ENCODE measurements at places on chromosomes 4 and X.

- no peak for DNase-seq
These were observed 336.8 kb upstream of the CLNK start for GRCh38 chr4:11021333-11021732.

DNA sequence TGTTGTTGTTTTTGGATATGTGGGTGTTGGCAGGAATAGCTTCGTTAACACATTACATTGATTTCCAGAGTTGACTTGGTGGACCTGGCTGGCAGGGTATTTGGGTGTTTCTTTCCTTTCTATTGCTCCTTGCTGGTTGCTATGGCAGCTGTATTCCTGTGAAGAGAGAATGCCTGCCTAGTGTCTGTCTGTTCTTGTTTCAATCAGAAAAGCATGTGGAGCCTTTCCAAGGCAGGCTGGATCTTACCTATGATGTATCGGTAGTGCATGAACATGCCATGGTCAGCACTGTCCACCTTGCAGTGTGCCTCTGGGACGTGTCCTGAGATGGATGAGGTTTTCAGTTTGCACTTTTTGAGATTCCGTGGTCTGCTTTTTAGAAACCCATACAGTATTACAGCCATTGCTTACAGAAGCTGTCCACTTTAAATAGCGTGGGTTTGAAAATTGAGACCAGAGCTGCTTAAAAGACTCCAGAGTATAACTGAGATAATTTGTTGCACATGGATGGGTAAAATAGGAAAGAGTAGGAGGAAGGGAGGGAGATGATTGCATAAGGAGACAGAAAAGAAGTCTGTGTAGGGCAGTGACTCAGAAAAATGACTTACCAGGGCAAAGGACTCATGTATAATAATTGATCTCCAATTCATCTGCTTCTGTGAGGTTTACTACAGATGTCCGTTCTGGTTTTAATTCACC, 20.0 kb upstream of the AADAT start:
- peak; percentile 90 for DNase-seq

DNA sequence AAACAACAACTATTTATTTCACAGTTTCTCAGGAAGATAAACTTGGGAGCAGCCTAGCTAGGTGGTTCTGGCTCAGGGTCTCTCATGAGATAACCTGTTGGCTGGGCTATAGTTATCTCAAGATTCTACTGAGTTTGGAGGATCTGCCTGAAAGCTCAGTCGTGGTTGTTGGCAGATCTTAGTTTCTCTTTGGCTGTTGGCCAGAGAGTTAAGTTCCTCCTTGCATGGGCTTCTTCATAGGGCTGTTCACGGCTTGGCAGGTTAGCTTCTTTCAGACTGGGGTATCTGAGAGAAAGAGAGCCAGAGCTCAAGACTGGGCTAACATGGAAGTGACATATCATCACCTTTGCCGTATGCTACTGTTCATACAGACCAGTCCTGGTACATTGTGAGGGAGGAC, 28.7 kb downstream of the SEC24B start:
- DNase-seq, result no peak

DNA sequence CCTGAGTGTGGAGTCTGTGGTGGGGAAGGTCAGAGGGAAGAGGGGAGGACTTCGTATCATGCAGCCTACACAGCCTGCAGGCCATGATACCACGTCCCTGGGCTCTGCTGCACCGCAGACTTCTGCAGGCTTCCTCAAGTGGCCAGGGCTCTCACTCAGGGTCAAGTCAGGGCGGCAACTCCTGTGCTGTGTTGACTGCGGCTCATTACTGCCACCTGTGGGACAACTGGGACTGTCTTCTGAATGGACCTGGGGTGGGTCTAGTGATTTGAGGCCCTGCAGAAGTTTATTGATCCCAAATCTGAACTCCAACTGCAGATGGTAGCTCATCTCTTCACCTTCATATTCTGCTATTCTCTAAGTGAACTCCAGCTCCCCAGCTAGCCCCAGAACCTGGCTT, 167.1 kb downstream of the NSUN7 start:
- DNase-seq, result no peak

GRCh38 chr4:98908182-98908581, 20.8 kb downstream of the EIF4E start:
- DNase-seq, result no peak

- DNase-seq, result no peak
These were observed 169.4 kb downstream of the PTTG2 start for GRCh38 chr4:38129460-38130227.

DNA sequence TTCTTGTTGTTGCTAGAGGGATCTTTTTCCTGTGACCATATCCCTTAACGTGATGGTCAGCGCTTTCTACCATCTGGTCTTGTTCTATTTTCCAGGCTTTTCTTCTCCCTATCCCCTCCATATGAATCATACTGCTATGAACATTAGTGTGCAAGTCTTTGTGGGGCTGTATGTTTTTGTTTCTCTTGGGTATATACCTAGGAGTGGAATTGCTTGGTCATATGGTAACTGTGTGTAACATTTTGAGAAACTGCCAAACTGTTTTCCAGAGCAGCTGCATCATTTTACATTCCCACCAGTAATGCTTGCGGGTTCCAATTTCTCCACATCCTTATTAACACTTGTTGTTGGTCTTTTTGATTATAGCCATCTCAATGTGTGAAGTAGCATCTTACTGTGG, 121.4 kb downstream of the SPRY1 start:
- no peak for DNase-seq

DNA sequence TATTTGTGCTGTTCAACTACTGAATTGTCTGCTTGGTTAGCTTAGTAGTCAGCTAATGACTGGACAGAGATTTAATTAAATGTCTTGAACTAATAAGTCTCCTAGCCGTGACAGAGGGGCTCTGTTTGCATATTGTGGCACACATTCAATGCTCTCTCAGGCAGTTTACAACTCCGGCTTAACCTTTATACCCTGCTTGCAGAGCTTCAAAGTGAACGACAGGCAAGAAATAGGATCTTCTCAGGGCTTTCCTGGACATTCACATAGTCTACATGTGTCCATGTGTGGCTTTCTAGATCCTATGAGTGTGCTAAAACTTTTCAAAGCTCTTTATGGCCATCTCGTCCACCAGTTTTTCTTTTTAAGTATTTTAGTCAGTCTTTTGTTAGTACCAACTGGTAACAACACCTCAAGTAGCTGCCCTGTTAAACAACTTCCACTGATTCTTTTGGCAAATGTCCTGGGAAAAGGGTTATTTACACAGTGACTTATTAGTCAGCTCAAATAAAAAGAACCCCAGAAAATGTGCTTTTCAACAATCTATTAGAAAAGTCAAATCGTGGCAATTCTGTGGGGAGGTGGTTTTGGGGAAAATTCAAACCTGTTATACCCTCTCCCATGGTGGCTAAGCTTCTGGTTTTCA, 28.6 kb downstream of the OR13H1 start:
- no peak for DNase-seq

GRCh38 chr4:36471903-36472302, 190.5 kb downstream of the DTHD1 start:
- no peak for DNase-seq

GRCh38 chrX:9848718-9849479, 62.7 kb downstream of the SHROOM2 start:
- DNase-seq, result no peak

GRCh38 chrX:10021461-10022272, 54.5 kb downstream of the CLDN34 start:
- peak; percentile 36 for DNase-seq

DNA sequence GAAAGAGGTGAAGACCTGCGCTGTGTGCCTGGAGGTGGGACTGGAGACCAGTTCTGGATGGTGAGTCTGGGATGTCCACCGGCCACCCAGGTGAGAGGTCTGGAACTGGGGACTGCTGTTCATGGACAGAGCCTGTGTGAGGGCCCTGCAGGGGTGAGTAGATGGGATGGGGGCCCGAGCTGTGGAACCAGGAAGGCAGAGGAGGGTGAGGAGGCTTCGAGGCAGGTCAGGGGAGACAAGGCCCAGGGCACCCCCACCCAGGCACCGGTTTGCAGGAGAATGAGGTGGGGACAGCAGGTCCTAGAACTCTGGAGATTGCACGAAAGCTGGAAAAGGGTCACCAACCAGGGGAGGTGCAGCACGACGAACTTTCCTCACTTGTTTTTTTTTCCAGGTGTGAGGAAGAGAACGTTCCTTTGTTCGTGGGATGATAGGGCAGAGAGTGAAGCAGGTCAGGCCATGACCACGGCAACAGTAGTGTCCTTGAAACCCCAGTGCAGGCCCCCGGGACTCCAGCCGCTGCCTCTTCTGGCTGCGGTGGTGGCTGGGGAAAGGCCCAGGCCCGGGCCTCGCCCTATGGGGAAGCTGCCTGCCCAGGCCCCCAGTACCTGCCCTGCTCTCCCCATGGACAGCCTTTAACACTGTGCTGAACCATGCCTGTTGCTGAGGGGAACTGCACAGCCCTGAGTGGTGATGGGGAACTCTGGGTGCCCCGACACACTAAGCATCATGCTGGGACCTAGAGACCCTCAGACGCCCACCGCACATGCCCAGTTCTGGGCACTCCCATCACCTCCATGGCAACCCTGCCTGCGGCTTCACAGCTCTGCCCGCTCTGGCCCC, 22.9 kb downstream of the TNIP2 start:
- DNase-seq, result no peak

DNA sequence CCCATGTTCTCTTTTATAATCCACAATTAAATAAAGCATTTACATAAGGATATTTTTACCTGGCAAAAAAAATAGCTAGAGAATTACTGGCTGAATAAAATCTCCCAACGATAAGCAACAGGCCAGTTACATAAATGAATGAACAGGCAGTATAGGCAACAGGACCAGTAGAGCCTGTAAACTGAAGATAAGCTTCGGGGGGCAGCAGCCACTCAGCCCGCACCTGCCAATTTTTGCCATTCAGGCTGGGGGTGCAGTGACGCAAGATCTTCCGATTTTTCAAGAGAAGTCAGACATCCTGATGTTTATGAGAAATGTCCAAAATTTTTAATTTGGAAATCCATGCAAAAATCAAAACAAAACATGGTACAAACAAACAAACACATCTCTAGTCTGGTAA, 49.0 kb upstream of the CDKN2AIP start:
- DNase-seq, result no peak

DNA sequence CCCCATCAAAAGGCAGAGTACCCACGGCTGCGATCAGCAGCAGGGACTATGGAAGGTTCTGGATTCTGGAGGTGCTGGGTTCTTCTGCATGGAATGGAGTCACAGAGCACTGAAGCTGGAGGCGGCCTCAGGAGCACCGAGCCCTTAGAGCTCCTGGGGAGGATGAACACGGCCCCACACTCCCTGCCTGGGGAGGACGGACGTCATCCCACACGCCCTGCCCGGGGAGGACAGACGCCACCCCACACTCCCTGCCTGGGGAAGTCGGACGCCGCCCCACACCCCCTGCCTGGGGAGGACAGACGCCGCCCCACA, 9.9 kb downstream of the LRPAP1 start:
- no peak for DNase-seq

DNA sequence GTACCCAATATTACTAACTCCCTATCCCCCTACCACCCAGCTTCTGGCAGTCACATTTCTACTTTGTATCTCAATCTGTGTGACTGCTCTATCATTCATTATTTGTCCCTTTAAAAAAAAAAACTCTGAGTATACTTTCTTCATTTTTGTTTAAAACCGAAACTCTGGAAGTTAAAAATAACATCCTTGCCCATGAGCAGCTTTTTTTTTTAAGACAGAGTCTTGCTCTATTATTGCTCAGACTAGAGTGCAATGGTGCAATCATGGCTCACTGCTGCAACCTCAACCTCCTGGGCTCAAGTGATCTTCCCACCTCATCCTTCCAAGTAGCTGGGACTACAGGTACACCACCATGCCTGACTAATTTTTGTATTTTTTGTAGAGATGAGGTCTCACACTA, 15.8 kb downstream of the UBE2K start:
- peak; percentile 62 for DNase-seq

GRCh38 chrX:809081-809480, 178.5 kb downstream of the SHOX start:
- DNase-seq, result no peak

DNA sequence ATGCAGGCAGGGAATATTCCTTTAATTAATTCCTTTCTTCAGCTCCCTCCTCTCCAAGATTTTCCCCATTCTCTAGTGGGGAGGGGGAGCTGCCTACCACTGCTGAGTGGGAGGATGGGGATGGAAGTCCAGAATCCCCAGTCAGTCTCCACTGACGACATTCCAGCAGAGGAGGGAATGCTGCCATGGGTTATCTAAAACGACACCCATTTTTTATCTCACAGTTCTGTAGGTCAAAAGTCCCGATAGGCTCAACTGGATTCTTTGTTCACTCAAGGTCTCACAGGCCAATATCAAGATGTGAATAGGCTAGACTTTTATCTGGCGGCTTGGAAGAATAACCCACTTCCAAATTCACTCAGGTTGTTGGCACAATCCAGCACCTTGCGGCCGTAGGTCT, 64.4 kb downstream of the SH3KBP1 start:
- DNase-seq, result no peak

DNA sequence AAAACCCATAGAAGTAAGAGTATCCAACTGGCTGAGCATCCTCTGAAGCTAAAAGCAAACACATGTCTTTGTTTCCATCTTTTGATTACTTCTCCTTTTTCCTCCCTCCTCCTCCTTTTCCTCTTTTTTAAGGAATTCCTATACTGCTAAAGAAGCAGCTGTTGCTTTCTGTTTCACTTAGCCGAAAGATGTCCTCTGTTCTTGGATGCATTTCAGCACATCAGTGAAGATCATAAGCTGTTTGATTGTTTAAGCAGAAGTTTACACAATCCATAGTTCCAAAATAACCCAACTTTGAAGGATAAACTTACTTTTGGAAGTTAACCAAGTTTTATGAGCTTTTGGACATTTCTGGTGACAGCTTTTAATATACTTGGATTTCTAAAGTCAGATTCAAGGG, 55.1 kb upstream of the TNIP3 start:
- DNase-seq, result peak; percentile 62

GRCh38 chr4:1503583-1504471, 97.6 kb upstream of the NKX1-1 start:
- DNase-seq, result no peak

DNA sequence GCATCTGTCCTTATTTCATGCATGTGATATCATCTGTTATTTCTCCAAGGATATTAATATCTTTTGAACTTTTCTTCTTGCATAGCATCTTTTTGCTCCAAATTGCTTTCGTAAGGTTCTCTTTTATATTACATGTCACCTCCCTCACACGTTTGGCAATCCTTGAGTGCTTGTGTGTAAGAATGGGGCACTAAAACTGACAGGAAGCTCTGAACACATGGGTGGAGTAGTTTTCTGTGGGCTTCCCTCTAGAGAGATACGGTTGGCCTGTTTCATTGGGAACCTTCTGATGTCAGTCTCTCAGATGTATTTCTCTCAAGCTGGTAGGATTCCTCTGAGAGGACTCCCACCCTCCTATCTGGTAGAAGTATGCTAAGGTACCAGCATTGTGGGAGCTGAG, 223.0 kb downstream of the MID1 start:
- DNase-seq, result no peak

- DNase-seq, result no peak
These were observed 17.9 kb upstream of the PDE5A start for GRCh38 chr4:119646347-119647071.
